ENCODE measurements at places on chromosomes 1 and 21.
A peak's percentile ranks its signal among the peaks of the same experiment; 100 is the strongest.

DNA sequence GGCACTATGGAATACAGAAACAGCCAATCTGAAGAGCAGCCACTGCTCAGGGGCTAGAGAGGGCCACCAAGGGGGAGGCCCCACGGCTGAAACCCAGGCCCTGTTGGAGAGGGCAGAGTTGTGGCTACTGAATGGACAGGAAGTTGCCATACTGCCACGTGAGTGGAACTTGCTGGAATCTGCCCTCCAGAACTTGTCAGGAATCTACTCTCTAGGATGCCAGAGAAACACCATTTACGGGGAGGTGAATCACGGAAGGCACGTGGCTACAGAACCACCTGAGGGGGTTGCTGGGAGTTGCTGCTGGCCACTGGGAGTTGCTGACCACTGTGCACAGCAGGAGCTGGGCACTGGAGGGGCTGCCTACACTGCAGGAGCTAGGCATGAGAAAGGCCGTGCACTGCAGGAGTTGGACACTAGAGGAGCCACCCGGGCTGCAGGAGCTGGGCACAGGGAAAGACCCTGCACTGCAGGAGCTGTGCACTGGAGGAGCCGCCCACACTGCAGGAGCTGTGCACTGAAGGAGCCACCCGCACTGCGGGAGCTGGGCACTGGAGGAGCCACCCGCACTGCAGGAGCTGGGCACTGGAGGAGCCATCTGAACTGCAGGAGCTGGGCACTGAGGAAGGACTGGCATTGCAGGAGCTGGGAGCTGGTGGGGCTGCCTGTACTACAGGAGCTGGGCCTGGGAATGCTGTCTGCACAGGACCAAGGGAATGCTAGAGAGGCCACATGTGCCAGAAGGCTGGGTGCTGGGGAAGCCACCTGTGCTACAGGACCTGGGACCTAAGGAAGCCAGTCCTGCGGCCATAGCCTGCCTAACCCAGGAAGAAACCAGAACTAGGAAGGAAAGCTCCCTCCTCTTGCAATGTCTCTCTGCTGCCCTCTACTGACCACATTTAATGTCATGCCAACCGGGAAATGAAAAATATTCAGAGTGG lies 343.4 kb downstream of the MATN1 start:
- DNase-seq: peak; percentile 68

GRCh38 chr1:205028924-205029323 lies 14.1 kb upstream of the CNTN2 start:
- DNase-seq: no peak

- DNase-seq: no peak
These were observed 50.4 kb downstream of the NFIA start for GRCh38 chr1:61132645-61133334.

GRCh38 chr1:170978371-170978910 lies 43.1 kb downstream of the MROH9 start:
- DNase-seq: no peak

DNA sequence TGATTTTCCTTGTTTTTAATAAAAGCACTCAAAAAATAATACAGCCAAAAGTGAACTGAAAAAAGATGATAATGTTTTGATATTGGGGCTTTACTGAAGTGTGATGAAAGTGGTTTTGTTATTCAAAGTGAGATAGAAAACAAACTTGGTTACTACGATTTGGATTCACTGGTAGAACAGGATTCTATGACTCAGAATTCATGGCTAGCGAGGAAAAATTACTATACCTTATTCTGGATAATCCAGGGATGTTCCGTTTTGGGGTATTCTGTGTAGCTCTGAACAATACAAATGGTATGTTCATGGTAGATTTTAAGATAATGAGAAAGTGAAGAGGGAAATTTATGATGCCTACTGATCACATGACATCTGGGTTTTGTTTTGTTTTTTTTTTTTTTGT lies 117.7 kb downstream of the NRDC start:
- DNase-seq: no peak
